Cardiac septum (tissue), 1 donor: ENCODE measurements at places on chromosomes 1 and 21. TPM values are rescaled to one million over a fixed set of nuclear protein-coding genes. Genes with fewer than 3 reads are reported as not detected.

Gene AXDND1
- not detected for total RNA-seq

Gene CFAP57
- total RNA-seq = 0.13 TPM

Gene PRMT6
- 3.8 TPM for total RNA-seq

Gene ZFP69B
- 1.3 TPM for total RNA-seq

Gene S100A1
- 1,915 TPM for total RNA-seq
